Spinal cord (tissue), 10 donors: ENCODE measurements at places on chromosomes 16 and 17.

- no peak for DNase-seq
These were observed 2.0 kb upstream of the GLG1 start for GRCh38 chr16:74608944-74609343.

- no peak for DNase-seq
These were observed 29.3 kb downstream of the PELP1 start for GRCh38 chr17:4674685-4674998.

DNA sequence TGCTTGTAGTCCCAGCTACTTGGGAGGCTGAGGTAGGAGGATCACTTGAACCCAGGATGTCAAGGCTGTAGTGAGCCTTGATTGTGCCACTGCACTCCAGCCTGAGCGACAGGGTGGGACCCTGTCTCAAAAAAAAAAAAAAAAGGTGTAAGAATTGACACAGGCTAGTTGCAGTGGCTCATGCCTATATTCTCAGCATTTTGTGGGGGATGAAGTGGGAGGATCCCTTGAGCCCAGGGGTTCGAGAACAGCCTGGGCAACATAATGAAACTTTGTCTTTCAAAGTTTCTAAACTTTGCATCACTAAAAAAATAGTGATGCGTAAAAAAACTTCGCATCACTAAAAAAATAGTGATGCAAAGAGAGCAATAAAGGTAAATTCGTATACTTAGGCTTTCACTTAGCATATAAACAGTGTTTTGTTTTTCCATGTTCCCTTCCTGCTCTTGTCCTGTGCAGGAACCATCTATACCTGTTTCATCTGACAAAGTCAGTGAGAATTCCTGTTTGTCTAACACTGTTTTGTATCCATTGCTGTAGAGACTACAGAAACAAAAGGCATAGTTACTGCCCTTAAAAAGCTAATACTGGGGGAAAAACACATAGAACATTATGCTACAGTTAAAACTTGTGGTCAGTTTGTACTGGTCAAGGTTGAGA, 32.1 kb downstream of the CTCF start:
- no peak for DNase-seq

DNA sequence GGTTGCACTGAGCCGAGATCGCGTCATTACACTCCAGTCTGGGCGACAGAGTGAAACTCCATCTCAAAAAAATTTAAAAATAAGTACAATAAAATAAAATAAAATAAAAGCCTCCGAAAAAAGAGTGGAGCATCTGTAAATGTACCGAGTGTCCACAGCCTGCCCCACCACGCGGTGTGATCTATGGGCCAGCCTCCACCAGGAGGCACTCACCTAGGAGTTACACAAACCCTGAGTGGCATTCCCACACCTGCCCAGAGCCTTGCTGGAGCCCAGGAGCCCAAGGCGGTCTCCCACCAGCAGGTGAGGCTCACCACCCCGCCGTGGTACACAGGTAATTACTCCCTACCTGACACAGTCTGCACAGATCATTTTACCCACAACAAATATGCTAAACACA, 183.2 kb downstream of the ZNF423 start:
- DNase-seq = no peak

GRCh38 chr17:43713494-43714162, 45.0 kb downstream of the SOST start:
- DNase-seq = no peak

GRCh38 chr16:63943566-63943965, 1178.3 kb downstream of the CDH11 start:
- no peak for DNase-seq

- no peak for DNase-seq
These were observed 63.1 kb downstream of the STX8 start for GRCh38 chr17:9512323-9513168.

DNA sequence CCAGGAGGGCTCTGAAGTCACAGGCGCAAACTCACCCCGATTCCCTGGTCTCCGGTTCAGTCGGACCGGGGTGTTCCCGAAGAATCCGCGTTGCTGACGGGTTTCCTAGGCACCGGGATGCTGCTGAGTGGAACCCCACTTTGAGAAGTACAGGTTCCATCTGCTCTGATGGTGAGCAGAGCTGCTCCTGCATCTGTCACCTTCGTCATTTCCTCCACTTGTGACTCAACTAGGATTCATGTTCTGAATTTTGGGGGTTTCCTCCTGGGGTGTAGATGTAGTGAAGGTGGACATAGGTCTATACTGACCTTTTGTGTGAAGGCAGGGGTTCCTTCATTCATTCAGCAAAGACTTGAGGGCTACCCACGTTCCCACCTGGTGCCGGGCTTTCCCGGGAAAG, 25.0 kb downstream of the LGALS3BP start:
- no peak for DNase-seq
